ENCODE measurements at places on chromosomes 7 and 10.

- no peak for DNase-seq
Observed at GRCh38 chr10:118900617-118901016, 128.9 kb upstream of the NANOS1 start.

GRCh38 chr7:98341106-98341505, 59.6 kb downstream of the BRI3 start:
- DNase-seq, result no peak

- DNase-seq, result no peak
Observed at GRCh38 chr10:32905466-32905865, 52.6 kb downstream of the ITGB1 start.

DNA sequence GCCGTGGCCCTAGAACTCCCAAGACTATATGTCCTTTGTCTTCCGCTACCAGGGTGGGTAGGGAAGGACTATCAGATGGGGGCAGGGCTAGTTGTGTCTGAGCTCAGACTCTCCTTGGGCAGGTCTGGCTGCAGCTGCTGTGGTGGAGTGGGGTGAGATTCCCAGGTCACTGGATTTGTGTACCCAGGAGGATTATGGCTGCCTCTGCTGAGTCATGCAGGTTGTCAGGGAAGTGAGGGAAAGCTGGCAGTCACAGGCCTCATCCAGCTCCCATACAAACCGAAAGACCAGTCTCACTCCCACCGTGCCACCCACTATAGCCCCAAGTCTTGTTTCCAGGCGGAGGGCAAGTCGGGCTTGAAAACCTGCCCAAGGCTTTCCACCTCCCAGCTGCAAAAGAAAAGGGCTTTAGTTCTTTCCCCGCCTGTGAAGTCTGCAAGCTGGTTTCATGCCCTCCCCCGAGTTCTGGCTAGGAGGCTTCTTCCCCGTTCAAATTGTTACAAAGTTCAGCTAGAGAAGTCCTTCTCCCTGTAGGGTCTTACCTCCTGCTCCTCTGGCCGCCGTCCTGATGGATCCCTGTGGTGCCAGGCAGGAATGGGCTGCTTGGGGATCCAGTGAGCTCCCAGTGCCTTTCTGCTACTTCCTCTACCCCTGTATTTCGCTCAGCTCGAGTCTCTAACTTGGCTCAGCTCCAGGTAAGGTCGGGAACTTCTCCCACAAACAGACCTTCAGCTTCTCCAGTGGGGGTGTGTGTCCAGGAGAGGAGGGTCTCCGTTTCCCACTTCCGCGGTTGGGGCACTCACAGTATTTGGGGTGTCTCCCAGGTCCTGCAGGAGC, 106.8 kb upstream of the FGL2 start:
- no peak for DNase-seq

DNA sequence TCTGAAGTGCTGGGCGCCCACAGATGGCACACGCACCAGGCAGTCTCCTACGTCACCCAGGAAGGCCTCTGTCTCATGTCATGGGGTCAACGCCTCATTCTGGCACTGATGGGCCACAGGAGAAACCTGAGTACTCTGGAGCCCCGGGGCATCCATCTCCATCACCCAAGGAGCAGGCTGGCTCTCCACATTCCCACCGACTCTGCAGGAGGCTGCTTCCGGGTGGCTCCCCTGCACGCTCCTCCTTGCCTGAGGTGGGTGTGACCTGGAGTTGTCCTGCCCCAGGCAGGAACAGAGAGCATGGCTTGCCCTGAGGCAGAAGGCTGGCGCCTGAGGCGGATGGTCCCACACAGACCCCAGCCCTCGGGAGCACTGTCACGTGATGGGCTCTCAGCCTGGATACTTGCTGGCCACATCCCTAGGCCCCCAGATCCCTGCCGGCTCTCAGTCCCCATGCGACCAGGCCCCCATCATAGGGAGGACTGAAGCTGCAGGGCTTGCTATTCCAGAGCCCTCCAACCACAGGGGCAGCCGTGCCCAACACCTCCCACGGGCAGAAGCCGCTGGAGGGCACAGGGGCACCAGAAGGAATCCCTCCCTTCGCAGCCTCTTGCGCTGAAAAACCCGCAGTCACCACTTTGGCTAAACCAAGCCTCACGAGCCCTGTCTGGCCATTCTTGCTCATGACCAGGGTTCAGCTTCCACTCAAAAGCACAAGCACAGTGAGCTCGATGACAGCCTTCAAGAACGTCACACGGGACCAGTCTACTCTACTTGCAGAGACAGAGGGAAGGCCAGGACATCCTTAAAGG, 80.7 kb downstream of the MAD1L1 start:
- no peak for DNase-seq

DNA sequence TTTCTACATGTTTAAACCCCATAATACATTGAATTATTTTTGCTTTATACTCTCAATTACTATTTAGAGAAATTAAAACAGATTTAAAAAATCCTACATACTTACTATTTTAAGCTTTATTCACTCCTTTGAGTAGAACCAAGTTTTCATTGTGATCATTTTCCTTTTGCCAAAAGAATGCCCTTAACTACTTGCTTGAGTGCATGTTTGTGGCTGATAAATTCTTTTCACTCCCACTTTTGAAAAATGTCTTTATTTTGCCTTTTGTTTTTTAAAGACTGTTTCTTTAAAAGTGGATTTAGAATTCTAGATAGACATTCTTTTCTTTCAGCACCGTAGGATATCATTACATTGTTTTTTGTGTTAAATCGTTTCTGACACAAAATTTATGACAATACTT, 22.3 kb upstream of the AGR3 start:
- no peak for DNase-seq

DNA sequence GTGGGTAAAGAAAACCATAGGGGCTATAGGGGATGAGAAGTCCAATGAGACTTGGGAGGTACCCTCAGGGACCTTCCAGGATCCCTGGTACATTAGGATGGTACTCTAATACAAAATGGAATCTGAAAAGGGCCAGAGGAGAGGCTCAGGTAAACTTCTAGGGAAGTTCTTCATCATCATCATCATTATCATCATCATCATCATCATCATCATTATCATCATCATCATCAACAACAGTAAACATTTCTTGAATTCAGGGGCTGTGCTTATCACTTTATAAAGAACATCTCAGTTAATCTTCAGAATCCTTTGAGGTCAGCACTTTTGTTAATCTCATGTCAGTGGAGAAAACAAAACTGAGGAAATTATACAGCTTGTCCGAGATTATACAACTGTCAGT, 50.1 kb downstream of the PLPP4 start:
- DNase-seq, result no peak

GRCh38 chr10:70970830-70971229, 82.5 kb upstream of the PCBD1 start:
- no peak for DNase-seq

DNA sequence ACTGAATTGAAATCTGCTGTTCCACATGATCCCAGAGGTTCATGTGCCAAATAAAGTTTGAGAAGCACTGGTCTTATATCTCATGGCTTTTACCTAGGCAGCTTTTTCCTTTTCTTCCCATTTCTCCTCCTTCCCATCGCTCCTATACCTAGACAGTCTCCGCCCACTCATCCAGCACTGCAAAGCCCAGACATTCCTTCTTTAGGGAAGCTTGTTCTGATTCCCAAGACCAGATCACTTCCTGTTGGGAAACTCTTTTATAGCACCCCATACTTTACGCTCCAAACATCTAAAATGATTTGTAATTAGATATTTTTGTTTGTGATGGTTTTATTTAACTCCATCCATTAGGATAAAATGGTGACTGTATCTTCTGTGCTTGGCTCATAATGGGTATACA, 75.9 kb downstream of the BMPER start:
- no peak for DNase-seq

DNA sequence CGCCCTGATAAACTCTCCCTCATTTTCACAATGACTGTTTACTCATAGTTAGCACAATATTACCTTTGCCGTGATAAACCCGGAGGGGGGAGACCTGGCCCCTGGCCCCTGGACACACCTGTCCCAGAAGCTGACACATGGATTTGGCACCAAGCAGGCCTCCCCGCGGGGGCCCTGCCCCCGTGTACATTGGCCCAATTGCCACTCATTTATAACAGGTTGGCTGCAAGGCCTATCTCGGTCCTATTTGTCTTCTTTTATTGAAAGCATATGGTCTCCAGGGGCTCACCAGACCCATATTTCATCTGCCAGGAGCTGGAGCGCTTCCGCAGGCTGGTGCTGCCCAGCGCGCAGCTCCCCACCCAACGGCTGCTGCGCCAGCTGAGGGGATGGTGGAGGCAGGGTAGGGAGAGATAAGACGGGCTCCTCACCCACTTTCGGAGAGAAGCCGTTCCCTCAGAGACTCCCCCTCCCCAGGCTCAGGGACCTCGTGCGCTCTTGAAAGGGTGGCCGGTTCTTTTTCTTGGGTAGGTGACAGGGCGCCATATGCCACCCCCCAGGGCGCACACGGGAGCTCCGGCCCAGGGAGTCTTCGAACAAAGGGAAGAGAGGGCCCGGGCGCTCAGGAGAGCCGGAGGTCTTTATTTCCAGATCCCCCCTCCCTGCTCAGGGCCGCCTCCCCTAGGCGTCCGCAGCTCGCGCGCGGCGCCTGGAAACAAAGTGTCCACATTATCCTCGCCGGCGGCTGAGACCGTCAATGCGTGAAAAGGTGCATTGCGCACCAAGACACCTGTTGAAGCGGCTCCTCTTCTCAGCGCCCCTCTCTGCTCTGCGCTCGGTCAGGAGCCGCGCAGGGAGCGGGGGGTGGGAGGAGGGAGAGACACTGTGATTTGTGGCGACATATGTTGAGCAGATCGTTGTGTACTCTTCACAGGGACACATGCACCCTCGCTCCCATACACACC, 4.3 kb upstream of the NEUROG3 start:
- DNase-seq, result no peak

- DNase-seq, result no peak
Observed at GRCh38 chr7:118040562-118040961, 143.4 kb upstream of the LSM8 start.

- DNase-seq, result no peak
Observed at GRCh38 chr7:24968165-24968564, 11.8 kb downstream of the OSBPL3 start.

DNA sequence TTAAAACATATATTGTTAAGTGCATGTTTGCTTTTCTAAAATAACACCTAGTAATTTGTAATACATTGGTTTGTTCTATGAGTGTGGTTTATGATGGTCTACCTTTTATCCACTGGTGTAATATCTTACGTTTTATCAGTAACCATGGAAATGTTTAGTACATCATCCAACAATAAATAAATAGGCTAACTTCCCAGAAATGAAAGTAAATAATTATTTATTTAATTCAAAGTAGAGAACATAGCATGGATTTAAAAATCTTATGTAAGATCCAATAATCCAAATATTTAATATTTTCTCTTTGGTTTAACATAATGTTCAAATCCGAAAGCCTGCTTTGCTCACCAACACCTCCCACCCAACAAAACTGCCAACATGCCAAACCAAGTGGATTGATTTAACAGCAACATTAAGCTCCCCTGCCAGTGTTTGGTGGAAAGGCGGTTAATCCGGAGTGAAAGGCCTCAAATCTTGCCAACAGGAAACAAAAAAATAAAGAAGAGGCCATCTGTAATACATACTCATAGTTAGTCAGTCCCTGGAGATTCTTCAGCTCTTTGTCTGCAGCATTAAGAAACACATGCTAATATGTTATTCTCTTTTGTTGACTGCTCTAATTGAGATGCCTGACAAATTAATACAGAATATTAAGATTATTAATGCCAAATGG, 897.8 kb downstream of the CNTNAP2 start:
- no peak for DNase-seq

- no peak for DNase-seq
Observed at GRCh38 chr10:79248341-79249185, 98.7 kb upstream of the PPIF start.

DNA sequence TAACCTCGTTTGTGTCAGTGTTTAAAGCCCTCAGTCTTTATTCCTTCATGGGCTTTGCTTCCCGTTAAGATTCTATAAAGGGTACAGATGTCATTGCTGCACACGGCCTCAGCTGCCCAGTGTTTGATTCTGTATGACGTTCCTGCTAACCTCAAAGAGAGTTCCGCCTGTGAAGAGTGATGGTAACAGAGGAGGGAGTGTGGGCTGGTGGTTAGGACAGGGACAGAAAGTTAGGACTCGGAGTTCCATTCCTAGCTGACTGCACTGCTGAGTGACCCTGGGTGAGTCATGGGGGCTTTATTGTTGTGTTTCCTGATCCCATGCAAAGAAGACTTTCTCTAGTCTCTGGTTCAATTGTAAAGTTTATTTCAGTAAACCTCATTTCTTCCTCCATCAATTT, 227.1 kb downstream of the DYNC1I1 start:
- DNase-seq, result no peak

DNA sequence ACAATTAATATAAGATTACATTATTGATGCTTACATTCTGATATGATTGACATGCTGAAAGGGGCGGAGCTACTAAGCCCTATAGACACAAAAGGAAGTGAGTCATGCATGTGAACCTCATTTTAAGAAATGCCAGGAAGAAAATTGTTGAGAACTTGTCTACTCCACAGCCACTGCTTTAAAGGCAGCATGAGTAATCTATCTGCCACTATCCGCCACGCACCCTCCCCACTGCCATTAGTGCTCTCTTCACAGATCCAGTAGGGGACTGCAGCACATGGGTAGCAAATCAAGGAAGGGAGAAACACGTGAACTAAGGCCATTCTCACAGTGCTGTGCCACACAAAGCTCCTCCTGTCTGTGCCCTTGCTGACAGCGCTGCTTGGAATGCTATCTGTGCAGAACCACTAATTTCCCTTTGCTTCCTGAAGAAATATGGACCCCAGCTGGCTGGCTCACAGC, 524.8 kb downstream of the GRM8 start:
- no peak for DNase-seq

- DNase-seq, result no peak
Observed at GRCh38 chr7:107692501-107692900, 31.9 kb downstream of the SLC26A4 start.

DNA sequence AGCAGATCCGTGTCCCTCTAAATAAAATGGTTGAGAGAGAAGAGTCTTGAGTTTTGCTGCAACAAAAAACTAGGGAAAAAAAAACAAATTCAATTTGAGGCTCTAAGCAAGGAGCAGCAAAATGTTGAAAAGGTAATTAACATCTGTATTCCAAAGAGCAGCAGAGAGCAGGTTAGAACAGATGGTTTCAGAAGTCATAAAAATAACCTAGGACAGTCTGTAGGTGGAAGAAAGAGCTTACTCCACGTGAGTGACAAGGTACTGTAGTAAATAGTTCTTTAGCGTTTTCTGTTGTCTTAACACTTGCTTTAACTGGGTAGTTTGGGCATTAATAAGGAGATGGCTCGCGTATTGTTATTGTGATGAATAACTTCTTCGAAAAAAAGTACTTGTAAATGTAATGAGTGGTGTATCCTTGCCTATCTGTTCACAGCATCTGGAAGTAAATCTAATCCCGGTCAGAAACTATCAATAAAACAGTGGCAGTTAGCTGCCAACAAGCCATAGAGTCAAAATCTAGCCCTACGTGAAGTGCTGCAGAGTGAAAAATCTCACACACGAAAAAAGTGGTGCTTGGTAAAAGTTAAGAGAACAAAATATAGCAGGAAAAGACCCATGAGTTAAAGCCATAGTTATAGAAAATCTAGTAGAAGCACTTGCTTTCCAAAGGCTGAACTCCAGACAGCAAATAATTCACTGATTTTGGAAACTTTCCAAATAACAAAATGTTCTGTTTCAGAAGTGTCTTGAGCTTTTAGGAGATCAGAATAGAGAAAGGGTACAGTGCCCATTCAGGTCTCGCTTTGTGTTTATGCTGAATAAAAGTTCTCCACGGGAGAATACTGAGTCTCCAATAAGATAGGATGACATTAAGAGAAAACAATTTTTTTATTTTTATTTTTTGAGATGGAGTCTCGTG, 49.3 kb upstream of the PARD3 start:
- DNase-seq, result no peak

All from stimulated activated CD4-positive, alpha-beta T cell treated with anti-CD3 and anti-CD28 coated beads, Interleukin-12 subunit alpha, Interleukin-12 subunit beta, amount 100 ng/mL, for 24 hours (primary cell).